ENCODE measurements at places on chromosomes 11 and 22.

DNA sequence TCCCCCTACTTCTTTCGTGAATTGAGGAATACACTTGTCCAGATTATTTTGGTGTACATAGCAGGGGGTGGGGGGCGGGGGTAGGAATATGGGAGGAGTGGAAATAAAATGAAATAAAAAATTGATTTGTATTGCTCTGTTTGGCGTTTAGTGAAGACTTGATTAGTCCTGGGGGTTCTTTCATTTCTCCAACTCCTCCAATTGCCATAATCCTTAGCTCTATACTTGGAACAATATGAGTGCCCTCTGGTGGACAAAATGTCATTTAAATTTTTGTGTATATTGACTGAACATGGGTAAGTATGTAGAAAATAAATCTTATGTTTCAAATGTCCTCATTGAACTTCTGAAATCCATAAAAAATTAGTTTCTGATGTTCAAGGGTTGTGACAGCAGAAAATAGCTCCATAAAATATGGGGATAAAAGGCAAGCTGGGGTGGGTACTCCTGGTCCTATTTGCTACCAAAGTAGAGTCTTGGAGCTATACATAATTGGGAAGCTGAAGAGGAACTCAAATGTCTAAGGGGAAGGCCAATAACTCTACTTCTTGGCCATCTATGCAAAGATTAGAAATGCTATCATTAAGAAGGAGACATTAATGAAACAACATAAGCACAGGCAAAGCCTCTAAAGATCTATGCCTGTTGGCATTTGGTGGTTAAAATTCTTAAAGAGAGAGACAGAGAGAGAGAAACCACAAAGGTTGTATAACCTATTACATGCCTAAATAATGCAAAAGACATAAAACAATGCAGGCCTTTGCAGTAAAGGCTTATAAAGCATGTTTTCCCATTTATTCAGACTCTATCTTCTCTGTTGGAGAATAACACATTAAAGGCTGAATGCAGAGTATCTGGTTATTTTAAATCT lies 421.6 kb downstream of the METTL15 start:
- DNase-seq: peak; percentile 4

DNA sequence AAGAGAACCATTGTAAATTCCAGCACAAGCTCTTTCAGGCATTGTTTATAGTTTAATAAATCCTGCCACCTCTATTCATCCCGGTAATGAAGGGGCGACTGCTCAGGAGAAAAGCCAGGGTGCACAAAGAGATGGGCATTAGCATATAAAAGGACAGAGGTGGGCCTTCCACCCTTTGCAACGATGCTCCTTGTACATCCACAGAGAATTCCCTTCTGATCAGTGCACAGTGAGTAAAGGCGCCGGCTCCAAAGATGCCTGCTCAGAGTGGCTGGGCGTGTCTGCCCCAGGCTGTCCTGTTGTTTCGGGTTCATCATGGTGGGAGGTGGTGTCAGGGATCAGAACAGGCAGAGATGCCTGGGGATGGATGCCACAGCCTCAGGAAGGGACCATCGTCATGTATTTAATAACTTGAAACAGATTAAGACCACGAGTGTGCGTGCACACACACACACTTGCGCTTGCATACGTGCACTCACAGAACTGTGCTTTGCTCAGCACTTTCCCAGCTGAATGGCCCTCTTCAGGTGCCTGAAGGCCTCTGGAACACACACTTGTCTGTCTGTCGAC lies 305.0 kb downstream of the TBC1D22A start:
- no peak for DNase-seq

- no peak for DNase-seq
Measured at GRCh38 chr11:76599041-76600013, 71.2 kb downstream of the LRRC32 start.

- DNase-seq: peak; percentile 54
Measured at GRCh38 chr11:111633756-111634362, 31.6 kb downstream of the SIK2 start.

GRCh38 chr11:134469627-134470026 lies 57.6 kb upstream of the B3GAT1 start:
- peak; percentile 5 for DNase-seq

- no peak for DNase-seq
Measured at GRCh38 chr22:23693979-23694680, 3.3 kb downstream of the RGL4 start.

- DNase-seq: peak; percentile 93
Measured at GRCh38 chr22:42369250-42370041, 62.8 kb downstream of the NFAM1 start.

GRCh38 chr11:88051396-88051795 lies 123.8 kb downstream of the RAB38 start:
- no peak for DNase-seq

- peak; percentile 59 for DNase-seq
Measured at GRCh38 chr11:2928605-2929530, at the start of gene PHLDA2. Gene PHLDA2 (minus strand): TSS chr11:2929420. CDS start chr11:2929364, 56 bp downstream.

GRCh38 chr11:8168485-8169257 lies at the start of gene RIC3:
Gene RIC3 (minus strand): TSS chr11:8169025. CDS start chr11:8168989, 36 bp downstream.
- DNase-seq: peak; percentile 71

GRCh38 chr22:44182588-44183286 lies 2.0 kb downstream of the PARVG start:
- DNase-seq: no peak

DNA sequence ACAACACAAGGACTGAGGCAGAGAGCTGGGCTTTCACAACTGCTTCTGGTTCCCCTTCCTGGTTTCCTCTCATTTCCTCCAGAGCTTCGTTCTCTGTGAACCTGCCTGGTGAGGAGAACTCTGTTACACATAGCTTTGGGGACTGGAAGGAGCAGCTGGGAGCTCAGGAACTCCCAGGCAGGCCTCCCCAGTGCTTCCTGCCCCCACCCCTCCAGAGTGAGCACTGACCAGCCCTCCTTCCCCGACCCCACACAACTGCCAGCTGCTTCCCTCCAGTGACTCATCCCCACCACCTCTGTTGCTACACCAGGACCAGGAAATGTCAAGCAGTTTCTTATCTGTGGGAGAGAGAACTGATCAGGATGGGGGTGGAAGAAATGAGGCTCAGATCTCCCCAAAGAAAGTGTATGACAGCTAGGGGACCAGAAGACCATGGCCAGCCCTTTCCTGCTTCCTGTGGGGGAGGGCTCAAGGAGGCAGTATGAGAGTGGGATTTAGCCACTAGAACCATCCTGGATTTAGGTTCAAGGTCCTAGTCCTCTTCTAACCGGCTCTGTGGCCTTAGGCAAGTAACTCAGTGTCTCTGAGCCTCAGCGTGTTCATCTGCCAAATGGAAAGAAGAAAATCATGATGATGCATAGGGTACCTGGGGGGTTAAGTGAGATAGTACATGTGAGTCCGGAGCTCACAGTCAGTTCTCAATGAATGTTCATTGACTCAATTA lies 4.5 kb upstream of the TP53I11 start:
- DNase-seq: peak; percentile 20

GRCh38 chr11:122804796-122805195 lies 33.5 kb upstream of the CRTAM start:
- DNase-seq: no peak

GRCh38 chr11:77065878-77066228 lies 918 bp upstream of the CAPN5 start:
- DNase-seq: no peak

DNA sequence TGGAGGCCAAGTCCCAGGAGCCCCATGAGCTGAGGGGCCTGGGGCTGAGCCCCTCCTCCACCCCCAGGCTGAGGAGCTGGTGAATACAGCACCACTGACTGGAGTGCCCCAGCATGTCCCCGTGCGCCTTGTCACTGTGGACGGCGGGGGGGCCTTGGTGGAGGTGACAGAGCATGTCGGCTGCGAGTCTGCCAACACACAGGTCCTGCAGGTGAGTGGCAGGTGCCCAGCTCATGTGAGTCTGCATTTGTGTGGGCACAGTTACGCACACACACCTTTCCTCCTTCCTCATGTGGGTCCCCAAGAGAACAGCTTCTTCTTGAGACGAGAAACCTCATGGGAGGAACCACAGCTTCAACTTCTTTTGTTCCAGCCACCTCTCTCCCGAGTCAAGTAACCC lies 7.7 kb downstream of the TMEM132A start:
- DNase-seq: no peak

DNA sequence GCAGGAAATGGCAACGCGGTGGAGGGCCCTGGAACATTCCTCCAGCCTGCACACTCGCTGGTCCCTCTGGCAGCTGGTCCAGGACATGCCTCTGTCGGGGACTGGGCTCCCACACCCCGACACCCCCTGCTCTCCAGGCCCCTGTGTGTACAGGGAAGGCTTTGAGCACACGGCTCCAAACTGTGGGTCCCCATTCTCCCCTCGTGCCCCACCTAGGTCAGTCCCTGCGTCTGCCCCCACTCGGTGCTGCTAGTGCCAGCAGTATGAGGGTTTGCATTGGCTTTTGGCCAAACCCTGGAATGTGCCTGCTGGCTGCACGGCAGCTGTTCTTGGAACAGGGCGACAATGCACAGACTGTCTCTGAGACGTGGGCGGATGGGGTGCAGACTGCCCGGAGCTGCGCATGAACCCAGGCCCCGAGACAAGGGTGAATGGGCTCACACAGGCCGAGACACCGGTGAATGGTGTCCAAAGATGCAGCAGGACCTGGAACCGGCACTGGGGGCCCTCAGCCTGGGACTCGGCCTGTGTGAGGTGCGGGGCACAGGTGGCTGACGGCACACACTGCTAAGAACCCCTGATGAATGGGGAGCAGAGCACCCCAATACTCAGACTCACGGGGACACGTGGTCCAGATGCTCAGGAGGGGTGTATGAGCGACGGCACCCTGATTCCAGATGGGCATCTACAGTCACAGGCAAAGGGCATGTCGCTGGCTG lies 7.5 kb upstream of the SYT8 start:
- DNase-seq: peak; percentile 73

GRCh38 chr22:42943981-42944380 lies 71.0 kb downstream of the PACSIN2 start:
- DNase-seq: no peak

- DNase-seq: no peak
Measured at GRCh38 chr11:91293119-91293518, 931.5 kb upstream of the FAT3 start.

DNA sequence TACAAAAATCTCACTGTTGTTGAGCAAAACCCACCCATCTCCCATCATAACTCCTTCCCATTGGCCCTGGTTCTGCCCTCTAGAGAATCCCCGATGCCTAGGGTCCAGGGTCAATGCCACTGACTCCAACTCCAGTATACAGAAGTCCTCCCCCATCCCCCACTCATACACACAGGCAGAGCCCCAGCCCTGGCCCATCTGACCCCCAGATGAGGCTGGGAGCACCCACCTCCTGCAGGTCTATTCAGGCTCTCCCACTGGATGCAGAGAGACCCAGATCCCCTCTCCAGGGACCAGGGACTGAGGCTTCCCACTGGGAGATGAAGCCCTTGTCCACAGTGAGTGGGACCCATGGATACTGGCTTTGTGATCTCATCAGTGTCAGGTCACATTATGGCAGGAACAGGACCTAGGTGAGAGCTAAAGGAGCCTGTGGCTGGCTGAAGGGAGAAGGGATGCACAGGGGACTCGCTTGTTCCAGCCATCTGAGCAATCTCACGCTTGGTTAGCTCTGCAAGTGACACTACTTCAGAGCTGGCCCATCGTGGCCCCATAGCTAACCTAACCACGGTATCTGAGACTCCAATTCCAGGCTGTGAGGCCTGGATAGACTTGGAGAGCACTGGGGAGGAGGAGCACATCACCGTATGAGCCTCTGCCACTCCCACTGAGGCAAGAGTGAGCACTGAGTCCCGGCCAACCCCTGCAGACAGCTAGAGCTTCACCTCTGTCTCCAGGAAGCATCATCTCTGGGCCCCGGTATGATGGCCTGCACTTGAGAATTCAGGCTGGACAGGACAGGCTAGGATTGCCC lies 35.7 kb downstream of the TRIM29 start:
- peak; percentile 85 for DNase-seq

GRCh38 chr11:130474637-130475400 lies 26.4 kb downstream of the ADAMTS15 start:
- DNase-seq: no peak

GRCh38 chr11:118913411-118914125 lies 12.2 kb downstream of the BCL9L start:
- no peak for DNase-seq

DNA sequence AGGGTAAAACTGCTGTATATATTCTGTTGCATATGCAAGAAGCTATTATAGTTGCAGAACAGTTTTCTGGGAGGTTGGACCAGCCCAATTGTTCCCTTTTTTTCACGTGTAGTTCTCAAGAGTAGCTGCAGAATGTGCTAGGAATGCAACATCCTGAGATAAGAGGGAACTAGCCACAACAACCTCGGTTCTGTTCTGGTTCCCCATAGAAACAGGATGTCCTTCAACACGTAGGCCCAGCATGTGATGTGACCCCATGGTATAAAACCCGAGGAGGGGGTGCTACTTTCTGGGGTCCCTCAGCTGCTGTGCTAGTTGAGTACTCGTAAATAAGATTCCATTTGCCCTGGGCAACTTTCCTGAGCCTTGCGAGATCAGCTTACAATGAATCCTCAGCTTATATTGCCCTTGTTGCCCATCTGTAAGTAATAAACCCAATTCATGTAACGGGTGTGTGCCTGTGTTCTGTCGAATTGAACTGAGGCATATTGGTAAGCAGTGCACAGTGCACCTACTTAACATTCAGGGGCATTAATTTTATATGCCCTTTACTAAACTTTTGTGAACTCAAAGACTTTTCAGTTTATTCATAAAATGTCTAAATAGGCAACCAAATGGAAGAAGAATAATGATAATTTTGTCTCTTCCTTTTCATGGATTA lies 23.0 kb upstream of the TRAF6 start:
- no peak for DNase-seq

GRCh38 chr11:61152816-61153592 lies 8.2 kb downstream of the VPS37C start:
- no peak for DNase-seq

DNA sequence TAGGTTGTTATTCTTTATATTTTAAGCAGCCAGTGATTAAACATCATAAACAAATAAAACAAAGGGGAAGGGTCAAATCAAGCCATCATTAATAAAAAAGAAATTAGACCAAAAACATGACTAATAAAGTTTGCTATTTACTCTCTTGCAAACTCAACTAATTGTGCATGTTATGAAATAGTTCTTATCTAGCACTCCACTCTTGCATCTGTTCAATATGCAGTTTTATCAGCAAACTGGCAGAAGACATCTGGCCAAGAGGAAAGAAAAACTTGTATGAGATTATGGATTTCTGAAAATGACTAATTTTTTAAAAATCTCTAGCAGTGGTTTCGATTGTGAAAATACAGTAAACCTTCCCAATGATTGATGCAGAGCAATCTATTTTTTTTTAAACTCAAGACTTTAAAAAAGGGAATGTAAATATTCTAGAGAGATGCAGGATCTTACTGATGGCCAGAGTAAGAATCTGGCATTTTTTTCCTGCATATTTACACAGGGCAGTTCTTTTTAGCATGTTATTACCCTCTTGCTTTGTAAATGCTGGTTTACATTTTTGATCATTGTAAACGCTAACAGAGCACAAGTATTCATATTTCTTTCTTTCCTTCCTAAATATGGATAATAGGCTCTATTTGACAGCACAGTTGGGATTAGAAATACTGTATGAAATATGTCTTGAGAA lies 83.3 kb downstream of the GRIA4 start:
- no peak for DNase-seq

DNA sequence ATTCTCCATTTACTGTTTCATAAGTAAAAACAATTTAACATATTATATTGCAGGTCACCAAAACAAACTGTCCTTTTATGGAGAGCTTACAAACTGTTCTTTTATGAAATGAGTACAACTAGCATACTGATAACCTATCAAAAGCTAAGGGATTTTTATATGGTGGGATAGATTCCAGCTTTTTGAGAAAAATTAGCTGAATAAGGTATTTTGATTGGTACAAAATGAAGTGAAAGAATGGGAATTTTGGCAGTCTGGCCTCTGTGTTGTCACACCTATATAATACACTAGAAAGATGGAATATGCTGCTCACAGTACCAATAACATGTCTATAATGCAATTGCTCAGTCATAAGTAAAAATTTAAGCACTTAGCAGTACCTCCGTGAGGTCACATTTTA lies 11.4 kb downstream of the TRAF6 start:
- DNase-seq: no peak
